Mesenteric fat pad (tissue), 1 donor: ENCODE measurements at places on chromosomes 6 and 20. TPM values are rescaled to one million over a fixed set of nuclear protein-coding genes. Genes with fewer than 3 reads are reported as not detected.

DNA sequence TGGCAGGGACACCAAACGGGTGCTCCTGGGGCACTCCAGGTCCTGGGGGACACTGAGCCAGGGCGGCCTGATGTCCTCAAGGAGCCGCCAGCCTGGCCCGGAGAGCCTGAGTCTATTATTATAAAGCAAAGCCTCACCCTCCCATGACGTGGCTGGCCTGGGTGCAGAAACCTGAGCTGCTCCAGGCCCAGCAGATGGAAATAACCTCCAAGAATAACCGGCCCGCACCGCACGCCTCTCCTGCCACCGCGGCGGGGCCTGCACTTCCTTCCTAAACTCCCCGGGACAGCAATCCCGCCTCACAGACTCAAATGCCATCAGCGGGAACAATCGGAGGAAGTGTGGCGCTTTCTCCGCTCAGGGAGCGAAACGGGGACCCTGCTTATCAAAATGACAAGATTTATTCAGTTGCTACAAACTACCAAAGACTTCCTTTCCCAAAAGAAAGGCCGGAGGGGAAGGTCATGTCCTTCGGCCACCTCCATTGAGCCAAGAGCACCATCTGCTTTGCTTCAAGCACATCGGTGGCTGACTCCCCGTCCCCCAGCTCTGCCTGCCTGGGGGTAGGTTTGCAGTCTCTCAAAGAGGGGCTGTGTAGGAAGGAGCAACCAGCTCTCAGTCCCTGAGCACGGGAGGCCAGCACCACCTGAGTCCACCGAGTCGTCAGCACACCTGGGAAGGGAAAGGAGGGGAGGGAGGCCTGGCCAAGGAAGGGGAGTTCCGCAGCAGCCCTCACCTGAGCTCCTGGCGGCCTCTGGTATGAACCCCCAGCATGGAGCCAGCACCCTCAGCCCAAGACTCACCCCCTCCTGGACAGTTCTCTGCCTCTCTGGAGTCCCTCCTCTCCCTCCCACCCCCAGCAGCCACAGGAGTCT lies 78.6 kb upstream of the QKI start:
- DNase-seq, result peak; percentile 89

DNA sequence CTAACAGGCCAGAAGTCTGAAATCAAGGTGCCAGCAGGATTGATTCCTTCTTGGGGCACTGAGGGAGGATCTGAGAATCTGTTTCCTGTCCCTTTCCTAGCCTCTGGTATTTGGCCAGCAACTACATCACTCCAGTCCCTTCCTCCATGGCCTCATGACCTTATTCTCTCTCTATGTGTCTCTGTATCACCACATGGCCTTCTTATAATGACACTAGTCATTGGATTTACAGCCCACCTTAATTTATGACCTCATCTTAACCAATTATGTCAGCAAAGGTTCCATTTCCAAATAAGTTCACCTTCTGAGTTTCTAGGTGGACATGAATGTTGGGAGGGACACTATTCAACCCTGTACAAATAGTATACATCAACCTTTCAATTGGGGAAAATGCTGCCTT lies 29.3 kb downstream of the SCML4 start:
- DNase-seq, result no peak

DNA sequence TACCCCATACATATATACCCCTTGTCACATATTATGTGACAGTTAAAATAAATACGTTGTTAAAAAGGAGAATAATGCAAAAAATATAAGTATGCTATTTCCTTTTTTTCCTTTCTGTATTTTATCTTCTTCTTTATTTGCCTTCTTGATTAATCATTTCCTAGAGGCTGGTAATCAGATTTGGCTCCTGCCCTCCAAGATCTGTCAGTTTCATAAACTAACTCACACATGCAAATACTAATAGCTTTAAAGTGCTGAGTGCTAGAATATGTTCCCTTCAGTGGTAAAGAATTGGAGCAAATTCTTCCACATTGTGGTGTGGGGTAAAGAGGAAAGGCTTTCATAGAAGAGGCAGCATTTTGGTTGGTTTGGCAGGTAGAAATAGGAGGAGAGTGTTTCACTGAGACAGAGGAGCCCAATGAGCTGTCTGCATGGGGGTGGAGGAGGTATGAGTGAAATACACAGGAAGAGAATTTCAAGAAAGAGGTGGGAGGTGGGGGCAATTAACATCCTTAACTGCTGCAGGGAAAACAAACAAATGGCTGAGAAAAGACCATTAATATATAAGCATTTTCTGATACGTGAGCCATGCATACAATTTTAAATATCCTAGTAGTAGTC lies 523.9 kb downstream of the BMP2 start:
- DNase-seq, result no peak

The SUPT3H gene
- total RNA-seq, result 5.0 TPM

The ADGRF4 gene
- total RNA-seq, result not detected

The GABRR2 gene
- 2.2 TPM for total RNA-seq

The RSPO3 gene
- 30.4 TPM for total RNA-seq

The TRAPPC3L gene
- not detected for total RNA-seq

DNA sequence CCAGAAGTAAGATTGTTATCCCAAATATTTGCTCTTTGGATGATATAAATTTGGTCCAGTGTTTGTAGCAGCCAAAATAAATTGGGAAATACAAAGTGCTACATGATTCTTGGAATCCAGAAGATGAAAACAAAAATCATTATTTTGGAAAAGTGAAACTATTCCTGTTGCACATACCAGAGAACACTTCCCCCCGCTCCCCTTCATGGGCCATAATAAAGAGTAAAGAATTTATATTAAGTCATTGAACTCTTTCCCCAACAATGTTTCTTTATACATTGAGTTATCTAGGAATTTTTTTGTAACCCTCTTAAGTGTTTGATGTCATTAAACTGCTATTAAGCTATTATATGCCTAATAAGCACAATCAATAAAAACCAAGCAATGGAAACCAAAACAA lies 490.4 kb upstream of the HS3ST5 start:
- no peak for DNase-seq

- no peak for DNase-seq
Observed at GRCh38 chr6:82144852-82145340, 102.6 kb downstream of the IBTK start.

The AMD1 gene
- 71.9 TPM for total RNA-seq

DNA sequence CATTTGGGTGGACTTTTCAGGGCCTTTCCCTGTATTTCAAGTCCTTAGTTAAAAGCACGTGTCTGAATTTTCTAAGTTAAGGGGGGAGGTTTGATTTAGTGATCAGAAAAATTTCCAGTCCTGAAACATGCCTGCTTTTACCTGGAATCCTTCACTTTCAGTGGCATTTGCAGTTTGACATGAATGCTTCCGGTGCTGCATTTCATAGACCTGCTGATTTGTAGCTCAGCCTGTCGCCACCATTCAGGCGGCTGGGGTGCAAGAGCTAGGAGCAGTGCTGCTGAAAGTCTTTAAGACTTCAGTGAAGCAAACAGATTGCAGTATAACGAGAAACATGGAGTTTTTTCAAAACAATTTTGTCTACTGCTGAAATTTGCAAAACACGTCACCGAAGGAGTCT lies 14.0 kb downstream of the RPS6KA2 start:
- no peak for DNase-seq

DNA sequence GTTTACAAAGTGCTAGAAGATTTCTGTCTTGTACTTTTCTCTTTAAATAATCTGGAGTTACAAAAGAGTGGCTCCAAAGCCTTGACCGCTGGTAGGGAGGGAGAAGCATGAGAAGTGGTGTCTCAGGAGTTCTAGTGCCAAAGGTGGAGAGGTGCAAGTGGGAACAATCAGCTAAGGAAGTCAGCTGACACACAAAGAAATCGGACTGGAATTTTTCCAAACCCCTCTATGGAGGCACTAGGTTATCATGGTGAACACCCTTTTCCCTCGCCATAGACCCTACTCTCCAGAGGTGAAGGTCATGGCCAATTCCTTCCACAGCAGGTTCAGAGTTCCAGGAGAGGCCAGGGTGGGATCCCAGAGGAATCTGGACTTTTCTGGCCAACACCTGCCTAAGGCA lies 14.8 kb downstream of the PLAGL2 start:
- DNase-seq, result peak; percentile 12
